ENCODE measurements at places on chromosomes 5 and 9.

- DNase-seq: no peak
These were observed 30.4 kb downstream of the GADD45G start for GRCh38 chr9:89634995-89635742.

DNA sequence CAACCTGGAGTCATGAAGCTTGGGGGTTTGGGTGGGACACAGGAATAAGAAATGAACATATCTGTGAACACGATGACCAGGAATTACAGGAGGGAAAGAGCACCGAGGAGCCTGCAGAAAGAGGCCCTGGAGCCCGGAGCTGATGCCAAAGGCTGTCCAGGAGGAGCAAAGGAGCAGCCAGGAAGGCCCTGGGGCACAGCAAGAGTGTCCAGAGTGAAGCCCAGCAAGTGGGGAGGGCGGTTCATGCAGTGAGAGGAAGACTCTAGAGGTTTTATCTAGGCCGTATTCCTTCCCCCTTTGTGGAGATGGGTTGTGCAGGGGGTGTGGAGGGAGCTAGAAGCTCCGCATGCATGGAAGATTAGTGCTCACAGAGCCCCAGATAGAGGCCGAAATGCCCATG is 318.4 kb downstream of the GADD45G start:
- no peak for DNase-seq

DNA sequence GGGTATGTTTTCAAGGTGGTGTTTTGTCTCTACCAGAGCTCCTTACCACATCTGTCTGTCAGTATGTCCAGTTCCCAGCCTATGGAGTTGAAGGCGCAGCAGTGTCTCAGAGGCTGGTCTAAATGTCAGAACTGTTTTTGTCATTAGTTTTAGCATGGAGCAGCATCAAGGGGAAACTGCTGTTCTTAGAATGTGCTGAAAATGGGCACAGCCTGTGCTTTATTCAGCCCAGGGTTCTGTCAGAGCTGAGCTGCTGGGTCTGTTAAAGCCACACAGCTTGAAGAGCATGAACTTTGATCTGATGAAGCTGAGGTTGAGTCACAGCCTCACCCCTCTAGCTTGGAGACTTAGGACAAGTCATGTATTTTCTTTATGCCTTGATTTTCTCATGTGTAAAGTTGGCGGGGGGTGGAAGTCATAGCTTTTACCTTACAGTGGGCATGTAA is 71.9 kb downstream of the RALGPS1 start:
- no peak for DNase-seq

DNA sequence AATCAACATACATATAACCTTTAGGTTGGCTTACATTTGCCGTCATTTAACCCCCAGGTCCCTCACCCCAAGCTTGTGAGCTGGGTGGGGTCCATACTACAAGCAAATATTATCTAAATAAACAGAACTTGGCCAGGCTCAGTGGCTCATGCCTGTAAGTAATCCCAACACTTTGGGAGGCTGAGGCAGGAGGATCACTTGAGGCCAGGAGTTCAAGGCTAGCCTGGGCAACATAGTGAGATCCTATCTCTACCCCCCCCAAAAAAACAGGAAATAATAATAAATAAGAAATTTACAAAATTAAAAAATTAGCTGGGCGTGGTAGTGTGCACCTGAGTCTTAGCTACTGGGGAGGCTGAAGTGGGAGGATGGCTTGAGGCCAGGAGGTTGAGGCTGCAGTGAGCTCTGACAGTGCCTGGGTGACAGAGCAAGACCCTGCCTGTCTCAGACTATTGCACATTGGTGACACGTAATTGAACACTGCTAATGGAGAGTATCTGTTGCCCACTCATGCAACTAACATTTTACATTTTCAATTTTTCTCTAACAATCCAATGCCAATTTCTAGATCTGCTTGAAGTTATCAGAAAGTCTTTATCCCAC is 18.9 kb downstream of the FNBP1 start:
- no peak for DNase-seq

GRCh38 chr5:130720355-130720754 is 444.7 kb downstream of the HINT1 start:
- no peak for DNase-seq

DNA sequence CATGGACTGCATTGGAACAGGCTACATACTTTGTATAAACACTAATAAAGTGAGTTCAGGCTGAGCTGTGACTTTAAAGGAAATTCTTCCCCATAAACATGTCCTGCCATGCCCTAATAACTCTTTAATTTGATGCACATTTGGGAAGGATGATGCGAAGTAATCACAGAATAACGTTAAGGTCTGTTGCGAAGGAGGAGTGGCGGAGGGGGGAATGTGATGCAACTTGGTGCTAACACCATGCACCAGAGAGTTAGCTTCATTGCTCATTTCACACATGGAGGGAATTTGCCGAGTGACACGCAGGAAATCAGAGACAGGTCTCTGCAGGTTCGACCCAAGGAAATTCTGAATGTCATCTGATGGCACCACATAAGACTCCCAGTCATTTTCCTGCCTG is 32.9 kb downstream of the SLIT3 start:
- no peak for DNase-seq

DNA sequence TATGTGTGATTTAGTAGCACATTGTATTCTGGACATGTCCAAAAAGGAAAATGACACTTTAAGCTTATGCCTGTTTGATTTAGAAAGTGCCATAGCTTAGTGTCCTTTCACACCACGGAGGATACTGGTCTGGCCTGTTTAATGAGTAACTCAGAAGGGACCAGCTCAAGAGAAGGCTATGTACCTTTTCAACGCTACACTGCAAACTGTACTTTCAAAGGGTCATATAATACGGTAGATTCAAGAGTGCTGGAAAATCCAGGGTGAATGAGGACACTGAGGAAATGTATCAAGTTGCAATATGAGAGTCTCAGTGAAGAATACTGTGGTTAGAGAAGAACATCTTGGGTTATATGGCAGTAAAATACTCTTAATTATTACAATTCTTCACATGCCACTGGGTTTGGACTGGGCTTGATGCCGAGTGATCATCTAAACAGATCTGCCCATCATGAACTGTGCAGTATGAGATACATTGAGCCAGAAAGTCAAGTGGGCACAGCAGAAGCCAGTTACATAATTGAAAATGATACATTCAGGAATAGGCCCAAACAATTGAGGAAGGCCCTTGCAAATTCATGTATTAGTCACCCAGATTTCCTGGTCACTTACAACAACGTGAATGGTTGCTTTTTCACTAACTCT is 1211.5 kb upstream of the CDH9 start:
- DNase-seq: no peak

- no peak for DNase-seq
These were observed 93.9 kb downstream of the SNX18 start for GRCh38 chr5:54611290-54611951.

- DNase-seq: no peak
These were observed 1.0 kb downstream of the KLF4 start for GRCh38 chr9:107488375-107489143.

- no peak for DNase-seq
These were observed 406.6 kb downstream of the ADGRV1 start for GRCh38 chr5:90965110-90965685.

DNA sequence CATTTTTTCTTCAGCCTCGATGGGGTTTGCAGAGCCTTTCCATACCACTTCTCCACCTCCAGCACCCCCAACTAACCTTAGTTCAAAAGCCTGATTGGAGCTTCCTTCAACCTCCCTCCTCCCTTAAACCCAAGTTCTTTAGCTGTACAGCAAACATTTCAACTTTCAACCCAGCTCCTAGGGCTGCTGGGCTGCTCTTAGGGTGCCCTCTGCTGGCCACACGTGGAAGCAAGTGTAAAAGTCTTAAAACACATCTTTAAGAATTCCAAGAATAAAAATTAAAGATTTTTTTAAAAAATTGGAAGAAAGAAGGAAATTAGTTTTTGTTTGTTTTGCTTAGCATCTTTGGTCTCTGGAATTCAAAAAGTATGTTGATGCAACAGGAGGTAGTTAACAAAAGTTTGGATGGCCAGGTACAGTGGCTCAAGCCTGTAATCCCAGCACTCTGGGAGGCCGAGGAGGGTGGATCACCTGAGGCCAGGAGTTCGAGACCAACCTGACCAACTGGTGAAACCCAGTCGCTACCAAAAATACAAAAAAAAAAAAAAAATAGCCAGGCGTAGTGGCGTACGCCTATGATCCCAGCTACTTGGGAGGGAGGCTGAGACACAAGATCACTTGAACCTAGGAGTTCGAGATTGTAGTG is 15.5 kb upstream of the HSD17B3 start:
- DNase-seq: no peak

DNA sequence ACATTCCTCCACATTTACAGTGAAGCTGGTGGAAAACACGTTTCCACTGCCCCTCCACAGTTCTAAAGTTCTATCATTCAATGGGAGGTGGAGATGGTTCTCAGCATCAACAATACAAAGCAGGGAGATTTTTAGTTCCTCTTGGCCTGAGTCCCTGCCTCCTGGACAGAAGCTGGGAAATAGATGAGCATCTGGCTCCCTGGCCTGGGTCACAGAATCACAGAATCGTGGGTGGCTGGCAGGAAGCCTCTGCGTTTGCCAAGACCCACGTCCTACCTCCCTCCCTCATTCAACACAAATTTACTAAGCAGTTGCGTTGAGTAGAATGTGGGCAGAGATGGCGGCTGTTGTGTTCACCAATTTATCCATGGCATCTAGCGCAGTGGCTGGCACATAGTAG is 5.2 kb upstream of the PPARGC1B start:
- no peak for DNase-seq

DNA sequence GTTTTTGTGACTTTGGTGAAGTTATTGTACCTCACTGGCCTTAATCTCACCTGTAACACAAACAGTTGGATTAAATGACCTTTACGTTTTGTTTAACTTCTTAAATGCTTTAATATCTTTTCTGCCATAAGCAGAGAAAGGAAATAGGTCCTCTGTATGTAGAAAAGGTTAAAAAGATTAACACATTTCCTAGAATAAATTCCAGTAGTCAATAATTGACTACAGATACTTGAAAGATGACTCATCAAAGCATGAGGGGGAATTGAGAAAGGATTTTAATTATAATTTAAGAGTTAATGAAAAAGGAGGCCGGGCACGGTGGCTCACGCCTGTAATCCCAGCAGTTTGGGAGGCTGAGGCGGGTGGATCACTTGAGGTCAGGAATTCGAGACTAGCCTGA is 35.8 kb upstream of the CMYA5 start:
- DNase-seq: no peak

GRCh38 chr5:35877655-35878054 is 21.0 kb downstream of the IL7R start:
- no peak for DNase-seq

DNA sequence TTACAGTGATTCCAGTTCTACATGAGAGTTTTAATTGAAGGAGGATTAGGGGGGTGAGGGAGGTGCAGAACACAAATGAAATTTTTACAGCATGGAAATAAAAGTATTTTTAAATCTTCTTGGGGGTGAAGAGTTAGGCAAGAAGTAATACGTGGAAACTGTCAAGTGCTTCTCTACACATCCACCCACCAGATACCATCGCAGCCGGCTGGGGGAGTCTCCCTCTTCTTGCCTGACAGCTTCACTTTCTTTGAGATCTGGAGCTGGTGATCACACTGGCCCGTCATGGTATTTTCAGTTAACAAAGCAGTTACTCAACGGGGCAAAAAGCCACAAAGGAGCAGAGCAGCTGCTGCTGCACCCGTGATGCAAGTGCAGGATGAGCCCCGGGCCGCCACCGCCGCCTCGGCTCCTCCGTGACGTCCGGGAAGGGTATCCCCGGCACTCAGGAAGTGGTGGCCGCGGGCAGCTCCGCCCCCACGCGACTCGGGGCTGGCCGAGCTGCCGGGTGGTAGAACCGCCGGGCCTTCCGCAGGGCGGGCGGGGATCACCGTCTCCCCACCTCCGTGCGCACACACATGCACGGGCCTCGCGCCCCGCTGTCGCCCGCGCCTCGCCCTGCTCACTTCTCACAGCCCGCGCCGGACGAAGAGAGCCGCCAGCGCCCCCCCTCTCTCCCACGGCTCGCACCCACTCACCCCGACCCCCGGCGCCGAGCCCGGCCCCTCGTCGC is 2.4 kb upstream of the NR4A3 start:
- peak; percentile 46 for DNase-seq

DNA sequence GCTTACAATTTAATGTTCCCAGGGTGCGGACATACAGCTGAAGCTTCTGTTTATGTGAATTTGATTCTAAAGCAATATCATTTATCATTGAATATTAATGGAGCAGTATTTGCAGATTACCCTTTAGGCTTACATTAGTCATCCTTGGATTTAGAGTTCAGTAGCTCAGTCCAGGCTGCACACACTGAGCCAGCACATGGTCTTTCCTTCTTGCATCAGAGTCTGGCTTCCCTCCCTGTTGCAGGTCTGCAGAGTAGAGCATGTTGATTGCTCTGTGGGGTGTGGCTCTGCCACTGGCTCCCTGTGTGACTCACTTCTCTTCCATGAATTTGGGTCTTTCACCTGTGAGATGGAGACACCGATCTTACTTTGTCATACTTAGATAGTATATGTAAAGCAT is 36.8 kb downstream of the NSG2 start:
- peak; percentile 40 for DNase-seq

GRCh38 chr5:119022017-119022745 is 33.8 kb upstream of the DTWD2 start:
- DNase-seq: no peak

DNA sequence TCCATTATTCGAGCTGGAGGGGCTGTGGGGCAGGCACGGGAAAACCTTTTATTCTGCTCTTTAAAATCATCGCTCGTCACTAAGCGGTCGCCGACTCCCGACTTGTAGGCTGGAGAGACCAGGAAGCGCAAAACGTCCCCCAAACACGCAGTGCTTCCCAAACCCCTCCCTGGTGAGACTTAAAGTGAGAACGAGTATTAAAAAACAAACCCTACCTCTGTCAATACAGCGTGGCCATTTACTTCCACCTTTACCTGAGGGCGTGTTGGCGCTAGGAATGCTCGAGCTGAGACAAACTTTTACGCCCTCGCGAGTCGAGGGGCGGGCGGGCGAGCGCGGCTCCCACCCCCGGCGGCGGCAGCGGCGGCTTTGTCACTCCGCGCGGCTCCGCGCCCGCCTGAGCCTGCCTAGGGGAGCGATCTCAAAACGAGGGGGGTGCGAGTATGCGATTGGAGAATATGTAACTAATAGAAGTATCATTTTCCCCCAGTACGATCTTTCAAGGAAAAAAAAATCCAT is at the start of gene NR2F1-AS1:
NR2F1-AS1 (minus strand) TSS at position 293 of the 519 bp plus-strand sequence.
- no peak for DNase-seq

- DNase-seq: no peak
These were observed 33.9 kb downstream of the SH3PXD2B start for GRCh38 chr5:172420235-172420939.

GRCh38 chr5:76524101-76524835 is 98.9 kb downstream of the F2RL2 start:
- no peak for DNase-seq
